ENCODE measurements at places on chromosomes 5 and 9. TPM values are rescaled to one million over a fixed set of nuclear protein-coding genes. Genes with fewer than 3 reads are reported as not detected.

DNA sequence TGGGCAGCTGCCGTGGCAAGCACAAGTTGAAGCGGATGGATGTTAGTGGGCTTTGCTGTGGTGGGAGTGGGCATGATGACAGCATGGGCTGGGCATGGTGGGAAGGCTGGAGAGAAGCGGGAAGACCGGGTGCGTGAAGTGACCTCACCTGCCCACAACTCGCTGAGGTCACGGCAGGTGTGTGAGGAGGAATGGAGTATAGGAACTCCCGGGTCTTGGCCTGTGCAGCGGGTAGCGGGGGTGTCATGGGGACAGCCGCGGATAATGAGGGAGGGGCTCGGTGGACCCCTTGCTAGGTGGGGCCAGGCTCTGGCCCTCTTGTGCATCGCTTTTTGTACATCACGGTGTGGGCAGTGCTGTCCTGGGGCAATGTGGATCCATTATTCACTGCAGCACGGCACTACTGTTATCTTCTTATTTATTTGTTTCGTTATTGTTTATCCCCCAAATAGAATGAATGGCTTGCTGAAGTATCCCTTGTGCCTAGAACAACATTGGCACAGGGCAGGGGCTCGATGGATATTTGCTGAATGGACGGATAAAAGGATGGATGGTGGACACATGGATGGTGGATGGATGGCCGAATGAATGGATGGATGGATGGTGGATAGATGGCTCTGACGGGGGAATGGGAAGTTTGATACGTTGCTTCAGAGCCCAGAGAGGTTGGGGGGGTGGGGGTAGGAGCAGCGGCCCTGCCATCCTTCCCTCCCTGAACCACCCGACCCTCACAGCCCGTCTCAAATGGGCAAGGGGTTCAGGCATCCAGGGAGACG lies 14.6 kb downstream of the PROP1 start:
- DNase-seq = no peak

- DNase-seq = no peak
Measured at GRCh38 chr9:129332581-129332980, 154.5 kb upstream of the IER5L start.

DNA sequence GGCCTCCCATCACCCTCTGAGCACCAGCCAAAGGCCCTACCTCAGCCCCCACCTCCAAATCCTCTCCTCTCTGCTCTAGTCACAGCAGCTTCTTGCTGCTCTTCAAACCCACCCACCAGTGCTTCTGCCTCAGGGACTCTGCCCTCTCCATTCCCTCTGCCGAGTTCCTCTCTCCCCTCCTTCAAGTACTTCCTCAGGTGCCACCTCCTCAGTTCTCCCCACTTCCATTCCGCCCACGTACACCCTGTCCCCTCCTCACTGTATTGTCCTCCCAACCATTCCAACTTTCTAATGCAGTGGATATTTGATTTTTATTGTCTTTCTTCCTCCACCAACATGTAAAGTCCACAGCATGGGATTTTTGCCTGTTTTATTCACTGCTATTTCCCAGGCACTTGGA lies 43.2 kb downstream of the C5orf15 start:
- DNase-seq = no peak

DNA sequence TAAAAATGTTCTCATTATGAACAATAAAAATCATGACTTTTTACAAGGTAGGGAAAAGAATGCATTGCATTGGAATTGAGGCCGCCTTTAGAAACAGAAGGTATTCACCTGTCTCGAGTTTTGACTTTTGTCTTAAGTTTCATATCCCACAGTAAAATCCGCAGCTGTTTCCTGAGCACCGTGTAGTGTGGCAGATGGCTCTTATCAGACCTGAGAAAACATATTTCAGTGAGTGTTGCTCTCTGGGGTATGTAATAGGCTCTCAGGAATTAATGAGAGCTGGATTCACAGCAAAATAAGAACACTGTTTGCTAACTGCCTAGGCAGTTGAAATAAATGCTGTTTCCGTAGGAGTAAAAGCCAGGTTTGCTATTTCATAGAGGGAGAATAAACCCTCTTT lies 221.4 kb downstream of the CFAP90 start:
- no peak for DNase-seq

GRCh38 chr5:160665460-160665859 lies 186.6 kb downstream of the ATP10B start:
- no peak for DNase-seq

DNA sequence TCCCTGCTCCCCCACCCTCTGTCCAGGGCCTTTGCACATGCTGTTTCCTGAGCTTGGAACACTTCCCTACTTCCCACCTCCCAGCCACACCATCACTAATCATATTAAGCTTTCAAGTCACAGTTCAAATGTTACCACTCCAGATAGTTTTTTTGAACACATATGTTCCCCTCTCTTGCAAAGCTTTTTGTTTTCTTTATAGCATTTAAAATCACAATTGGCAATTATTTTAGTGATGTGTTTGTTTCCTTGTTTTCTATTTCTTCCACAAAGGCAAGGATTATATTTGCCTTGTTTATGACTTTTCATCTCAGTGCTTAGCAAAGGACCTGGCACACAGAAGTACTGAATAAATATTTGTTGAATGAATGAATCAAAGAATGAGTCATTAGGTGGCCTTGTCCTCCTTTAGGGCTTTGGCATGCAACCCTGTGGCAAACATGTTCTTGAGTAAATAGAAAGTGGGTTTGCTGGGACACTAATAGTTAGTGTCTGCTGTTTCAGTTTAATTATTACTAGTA lies 386.8 kb downstream of the FGF10 start:
- DNase-seq = peak; percentile 78

ORM2 gene
- not detected for total RNA-seq

DNA sequence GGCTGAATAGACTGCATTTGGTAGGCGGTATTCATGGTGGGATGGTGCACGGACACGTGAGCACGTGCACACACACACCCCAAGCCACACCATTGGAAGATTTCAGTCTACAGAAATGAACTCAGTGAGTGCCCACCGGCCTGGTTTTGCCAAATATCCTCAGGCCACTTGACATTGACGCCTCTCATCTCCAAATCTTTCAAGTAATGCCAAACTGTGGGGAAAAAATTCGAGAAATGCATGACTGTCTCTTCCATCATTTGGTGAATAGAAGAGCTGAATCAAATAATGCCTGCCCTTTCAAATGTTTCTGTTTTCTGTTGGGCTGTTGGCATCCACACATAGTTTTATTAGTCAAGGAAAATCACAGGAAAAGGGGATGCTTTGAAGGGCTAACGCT lies 182.3 kb upstream of the EFNA5 start:
- no peak for DNase-seq

CA9 gene
- 11.6 TPM for total RNA-seq

DNA sequence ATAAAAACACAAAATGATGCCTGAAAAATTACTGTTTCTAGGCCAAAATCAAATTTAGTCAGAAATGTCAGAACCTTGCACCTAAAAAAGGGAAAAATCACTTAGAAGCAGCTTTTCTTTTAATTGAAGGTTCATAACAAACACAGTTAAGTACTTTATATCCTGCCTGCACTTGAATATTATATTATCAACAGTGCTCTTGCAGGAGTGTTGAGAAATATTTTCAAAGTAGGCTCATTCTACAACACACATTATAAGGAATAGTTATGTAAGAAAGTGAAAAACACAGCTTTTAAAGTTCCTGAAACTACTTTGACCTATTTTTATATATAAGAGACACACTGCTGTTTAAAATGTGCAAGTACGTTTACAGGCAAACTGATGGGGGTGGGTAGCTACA lies 8.3 kb downstream of the EDIL3 start:
- DNase-seq = no peak

GRCh38 chr5:7881091-7881490 lies 12.1 kb downstream of the MTRR start:
- DNase-seq = no peak

- DNase-seq = peak; percentile 87
Measured at GRCh38 chr5:56169281-56169680, 63.8 kb downstream of the ANKRD55 start.

GRCh38 chr5:72720205-72720604 lies 96.3 kb upstream of the TNPO1 start:
- DNase-seq = no peak

GRCh38 chr9:85971731-85972130 lies 30.8 kb downstream of the NAA35 start:
- no peak for DNase-seq

DNA sequence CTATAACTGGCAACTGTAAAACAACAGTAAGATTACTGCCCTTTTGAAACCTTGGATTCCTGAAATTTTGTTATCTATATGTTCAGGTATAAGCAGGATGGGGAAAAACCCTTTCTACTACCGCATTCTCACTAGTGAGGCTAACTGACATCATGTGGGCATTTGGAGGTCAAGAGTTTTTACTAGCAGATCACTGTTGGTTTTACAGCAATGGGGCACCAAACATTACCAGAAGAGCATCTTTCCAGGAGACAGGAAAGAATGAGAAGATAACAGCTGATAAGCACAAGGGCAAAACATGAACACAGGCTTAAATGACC lies 20.9 kb upstream of the TTC33 start:
- no peak for DNase-seq

DNA sequence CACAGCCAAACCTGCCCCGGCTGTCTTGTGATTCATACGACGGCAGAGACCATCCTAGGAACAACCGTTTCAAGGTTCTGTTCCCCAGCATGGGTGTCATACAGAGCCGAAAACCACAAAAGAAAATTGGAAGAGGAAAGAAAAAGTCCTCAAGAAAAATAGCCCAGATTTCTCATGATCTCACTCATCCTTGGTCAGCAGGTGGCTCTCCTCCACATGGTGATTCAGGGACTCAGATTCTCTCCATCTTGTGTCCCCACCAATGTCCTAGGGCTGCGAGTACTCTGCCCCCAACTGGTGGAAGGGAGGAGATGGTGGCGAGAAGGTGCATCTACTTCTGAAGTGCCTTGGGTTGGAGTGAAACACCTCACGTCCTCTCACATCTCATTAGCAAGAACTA lies 25.6 kb downstream of the PDZD2 start:
- DNase-seq = peak; percentile 12

DNA sequence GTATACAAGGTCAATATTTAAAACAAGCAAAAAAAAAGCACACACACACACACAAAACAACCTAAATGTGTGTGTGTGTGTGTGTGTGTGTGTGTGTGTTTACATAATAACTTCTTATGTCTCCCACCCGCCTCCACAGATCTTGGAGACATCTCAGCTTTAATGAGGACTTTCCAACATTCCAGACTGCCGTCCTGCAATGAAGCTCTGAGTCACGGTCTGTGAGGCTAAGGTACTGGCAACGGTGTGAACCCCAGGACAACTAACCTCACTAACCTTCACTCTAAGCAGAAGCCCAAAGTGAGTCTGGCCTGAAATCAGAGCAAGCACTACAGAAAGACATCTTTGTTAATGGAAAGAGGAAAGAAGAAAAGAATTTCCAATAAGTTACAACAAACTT lies 22.3 kb downstream of the ZNF474 start:
- no peak for DNase-seq

GRCh38 chr5:32280656-32281081 lies 32.1 kb downstream of the MTMR12 start:
- no peak for DNase-seq

GRCh38 chr9:34633851-34634550 lies 3.6 kb downstream of the SIGMAR1 start:
- peak; percentile 38 for DNase-seq

DNA sequence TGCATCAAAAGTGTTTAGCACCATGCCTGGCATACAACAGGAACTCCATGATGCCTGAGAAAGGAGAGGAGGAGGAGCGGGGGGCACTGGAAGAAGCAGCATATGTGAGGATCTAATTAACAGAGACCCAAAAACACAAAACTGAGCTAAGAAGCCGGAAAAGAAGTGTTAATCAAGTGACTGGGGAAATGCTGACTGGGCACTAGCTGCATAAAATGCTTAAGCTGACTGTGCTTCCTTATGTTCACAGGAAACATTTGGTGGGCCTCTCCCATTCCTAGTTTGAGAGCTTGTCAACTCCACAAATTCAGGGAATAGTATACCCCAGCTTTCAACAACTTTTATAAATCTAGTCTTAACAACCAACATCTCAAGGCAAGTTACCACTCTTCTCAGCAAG lies 26.6 kb downstream of the DEPDC1B start:
- DNase-seq = no peak

SOHLH1 gene
- not detected for total RNA-seq

GRCh38 chr9:72695365-72695764 lies 174.0 kb downstream of the TMC1 start:
- no peak for DNase-seq

ARSB gene
- 11.9 TPM for total RNA-seq

CCL28 gene
- 4.8 TPM for total RNA-seq

GRCh38 chr5:21159510-21160059 lies 1171.6 kb upstream of the CDH18 start:
- no peak for DNase-seq
